Stimulated activated CD8-positive, alpha-beta memory T cell treated with anti-CD3 and anti-CD28 coated beads, Interleukin-15, amount 100 ng/mL, for 48 hours (primary cell): ENCODE measurements at places on chromosomes 7 and 10.

- no peak for DNase-seq
These were observed 1.7 kb upstream of the SLC35B4 start for GRCh38 chr7:134318443-134318842.

GRCh38 chr7:45881759-45882464, 6.4 kb upstream of the IGFBP1 start:
- no peak for DNase-seq

DNA sequence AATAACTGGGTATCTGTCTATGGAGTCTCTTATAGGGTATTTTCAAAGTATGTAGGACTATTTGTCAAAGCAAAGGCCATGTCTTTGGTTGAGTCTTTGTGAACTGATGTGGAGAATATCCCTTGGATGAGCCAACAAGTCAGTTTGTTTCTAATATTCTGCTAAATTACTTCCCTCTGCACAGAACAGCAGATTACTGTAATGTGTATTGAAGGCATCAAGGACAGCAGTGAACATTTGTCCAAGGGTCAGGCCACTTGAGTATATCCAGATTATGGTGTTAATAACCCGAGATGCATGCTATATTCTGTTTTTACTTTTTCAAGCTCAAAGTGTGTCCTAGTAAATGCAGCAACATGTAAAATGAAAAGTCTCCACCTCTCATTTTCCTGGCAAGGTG, 144.2 kb upstream of the GLI3 start:
- no peak for DNase-seq

GRCh38 chr10:59805014-59805413, 51.8 kb upstream of the MRLN start:
- no peak for DNase-seq

DNA sequence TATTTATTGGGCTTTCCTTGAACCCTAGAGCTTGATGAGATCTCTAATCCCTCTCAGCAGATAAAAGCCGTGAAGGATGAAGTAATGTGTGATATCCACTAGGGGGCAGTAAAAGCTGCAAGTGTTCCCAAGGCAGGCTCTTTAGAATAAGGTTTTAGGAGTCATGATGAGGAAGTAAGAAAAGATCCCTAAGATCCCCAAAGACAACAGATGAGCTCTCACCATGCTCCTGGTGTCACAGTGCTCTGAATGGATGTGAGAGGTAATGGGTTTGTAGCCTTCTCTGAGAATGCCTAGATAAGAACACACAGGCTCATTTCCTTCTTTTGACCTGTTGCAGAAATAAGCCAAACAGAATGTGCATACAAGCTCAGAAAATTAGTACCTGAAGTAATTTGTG, 70.4 kb upstream of the ITPRID1 start:
- no peak for DNase-seq

DNA sequence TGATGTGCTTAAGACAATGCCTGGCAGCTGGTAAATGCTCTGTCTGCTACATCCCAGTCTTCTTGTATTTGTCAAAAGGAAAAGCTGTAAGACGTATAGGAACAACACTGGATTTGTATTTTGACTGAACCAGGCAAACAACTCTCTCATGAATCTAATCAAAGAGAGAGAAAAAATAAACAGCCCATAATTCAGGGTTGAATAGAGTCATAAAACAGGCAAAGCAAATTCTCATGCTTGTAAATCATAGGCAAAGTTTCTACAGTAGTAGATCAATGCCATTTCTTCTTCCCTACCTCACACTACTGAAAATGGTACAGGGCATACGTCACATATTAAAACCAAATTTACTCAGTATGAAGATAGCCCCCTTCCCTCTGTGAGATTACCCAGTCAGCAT, 166.3 kb downstream of the SKIDA1 start:
- no peak for DNase-seq

DNA sequence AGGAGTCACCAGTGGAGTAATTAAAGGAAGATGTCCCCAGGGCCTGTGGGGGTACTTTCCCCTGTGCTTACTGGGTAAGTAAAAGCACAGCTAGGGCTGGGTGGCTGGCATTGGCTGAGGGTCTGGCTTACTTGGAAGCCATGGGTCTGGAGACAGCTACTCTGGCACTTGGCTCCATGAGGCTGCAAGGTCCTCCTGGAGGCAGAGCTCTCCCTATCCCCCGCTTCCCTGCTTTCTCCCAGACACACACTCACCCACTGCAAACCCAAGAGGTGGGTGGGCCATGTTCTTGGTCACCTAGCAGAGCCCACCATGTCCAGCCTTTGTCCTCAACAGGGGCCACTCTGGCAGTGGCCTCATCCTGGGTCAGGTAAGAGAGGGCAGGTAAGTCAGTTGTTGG, 13.3 kb downstream of the EMX2 start:
- DNase-seq: no peak

DNA sequence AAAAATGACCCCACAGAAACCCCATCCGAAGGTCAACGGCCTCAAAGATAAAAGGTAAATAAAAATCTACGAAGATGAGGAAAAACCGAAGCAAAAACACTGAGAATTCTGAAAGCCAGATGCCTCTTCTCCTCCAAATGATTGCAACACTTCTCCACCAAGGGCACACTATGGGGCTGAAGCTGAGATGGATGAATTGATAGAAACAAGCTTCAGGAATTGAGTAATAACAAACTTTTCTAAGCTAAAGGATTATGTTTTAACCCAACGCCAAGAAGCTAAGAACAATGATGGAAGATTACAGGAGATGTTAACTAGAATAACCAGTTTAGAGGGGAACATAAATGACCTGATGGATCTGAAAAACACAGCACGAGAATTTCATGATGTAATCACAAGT, 127.8 kb downstream of the MACC1 start:
- no peak for DNase-seq

DNA sequence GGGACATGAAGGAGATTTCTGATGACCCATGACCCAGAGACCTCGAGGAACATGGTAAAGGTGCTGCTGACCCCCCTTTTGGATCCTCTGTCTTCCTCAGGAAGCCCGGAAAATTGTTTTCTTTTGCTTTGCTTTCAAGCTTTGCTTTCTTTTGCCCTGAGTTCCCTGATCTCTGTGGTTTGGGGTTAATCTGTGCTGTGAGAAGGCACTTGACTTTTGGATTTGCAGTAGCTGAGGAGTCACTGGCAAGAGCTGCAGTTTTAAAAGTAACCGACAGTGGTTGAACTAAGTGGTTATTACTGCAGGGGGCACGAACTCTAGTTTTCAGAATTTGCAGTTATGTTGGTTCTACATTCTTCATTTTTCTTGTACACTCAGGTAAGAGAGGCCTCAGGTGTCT, 53.0 kb downstream of the PDZD8 start:
- DNase-seq: no peak

DNA sequence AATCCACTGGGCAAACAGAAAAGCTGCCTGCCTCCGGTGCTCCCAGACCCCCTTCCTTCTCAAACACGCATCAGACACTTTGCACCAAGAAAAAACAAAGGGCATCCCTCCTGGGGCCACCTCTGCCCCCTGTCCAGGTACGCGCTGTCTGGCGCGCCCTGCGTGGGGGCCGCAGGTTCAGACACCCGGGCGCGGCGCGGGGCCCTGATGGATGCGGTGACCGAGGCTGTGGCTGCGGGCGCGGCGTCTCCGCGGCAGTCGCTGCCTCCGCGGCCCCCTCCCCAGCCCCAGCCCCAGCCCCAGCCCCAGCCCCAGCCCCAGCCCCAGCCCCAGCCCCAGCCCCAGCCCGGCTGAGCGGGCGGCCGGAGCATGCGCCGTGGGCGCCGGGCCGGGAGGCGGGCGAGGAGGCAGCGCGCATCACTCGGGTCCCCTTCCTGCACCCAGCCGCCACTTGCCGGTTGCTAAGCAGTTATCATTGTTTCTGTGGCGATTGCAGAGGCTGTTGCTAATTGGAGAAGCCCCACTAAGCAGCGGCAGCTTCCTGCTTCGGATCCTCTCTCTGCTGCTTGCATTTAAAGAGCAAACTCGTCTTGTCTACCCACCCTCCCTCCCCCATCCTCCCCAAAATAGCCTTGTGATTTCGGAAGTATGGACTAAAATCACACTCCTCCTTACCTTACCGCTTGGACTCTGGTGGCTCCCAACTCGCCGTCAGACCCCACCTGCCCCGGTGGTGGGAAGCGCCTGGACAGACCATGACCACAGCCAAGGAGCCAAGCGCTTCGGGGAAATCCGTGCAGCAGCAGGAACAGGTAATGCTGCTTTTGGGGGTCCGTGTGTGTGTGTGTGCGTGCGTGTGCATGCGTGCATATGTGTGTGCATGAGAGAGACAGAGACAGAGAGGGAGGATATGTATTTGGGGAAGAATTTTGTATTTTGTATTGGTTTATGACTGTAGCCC, 252.8 kb downstream of the DPP6 start:
- DNase-seq: no peak

DNA sequence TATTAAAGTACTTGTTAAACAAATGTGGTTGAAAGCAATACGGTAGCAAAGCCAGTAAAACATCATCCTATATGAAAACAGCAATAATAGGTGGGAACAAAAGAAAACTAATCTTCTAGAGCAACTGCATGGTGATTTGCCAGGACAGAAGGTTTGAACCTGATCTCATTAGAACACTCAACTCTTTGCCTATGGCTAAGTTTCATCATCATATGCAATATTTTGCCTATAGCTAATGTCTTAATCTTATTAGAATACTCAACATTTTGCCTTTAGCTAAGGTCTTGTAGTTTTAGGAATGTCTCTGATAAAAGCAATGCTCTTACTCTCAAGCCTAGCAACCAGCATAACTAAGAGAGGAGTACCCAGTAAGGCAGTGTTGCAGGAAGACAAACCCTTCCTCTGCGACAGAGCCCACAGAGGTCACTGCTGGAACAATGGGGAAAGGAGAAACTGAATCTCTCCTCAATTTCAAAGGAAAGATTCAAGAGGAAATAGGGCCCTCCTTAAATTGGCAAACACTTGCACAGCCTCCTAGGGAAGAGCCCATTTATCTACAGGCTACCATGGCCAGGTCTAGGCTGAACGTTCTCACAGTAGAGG, 38.3 kb downstream of the CADPS2 start:
- no peak for DNase-seq

DNA sequence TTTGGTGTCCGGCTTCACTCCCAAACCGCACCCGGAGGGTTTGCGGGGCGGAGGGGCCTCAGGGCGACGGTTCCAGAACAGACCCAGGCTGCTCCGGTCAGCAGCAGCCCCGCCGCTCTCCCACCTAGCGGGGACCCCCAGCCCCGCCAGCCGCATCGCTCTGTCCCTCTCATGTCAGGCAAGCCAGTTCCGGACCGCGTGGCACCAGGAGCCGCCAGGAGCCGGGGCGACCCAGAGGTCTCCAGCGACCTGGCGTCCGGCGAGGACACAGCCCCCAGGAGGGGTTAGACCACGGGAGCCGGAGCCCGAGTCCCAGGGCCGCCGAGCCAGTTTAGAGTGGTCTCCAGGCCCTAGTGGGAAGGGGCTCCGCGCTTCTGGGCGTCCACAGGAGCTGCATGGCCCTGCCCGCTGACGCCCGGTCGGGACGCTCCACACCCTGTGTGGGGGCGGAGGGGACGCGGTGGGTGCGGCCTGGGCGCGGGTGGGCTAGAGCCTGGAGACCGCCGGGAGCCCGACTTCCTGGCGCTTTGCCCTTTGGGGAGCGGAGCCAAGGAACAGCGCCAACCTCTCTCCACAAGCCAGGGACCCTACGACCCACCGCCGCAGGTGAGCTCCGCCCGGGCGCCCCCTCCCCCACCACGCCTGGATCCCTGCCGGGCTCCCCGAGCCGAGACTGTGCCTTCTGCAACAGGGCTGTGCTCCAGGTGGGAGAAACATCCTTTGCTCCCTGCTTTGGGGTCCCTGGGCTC, 43.4 kb downstream of the ZNF117 start:
- no peak for DNase-seq
